ENCODE measurements at places on chromosomes 4 and X. TPM values are rescaled to one million over a fixed set of nuclear protein-coding genes. Genes with fewer than 3 reads are reported as not detected.

Gene HMX1
- not detected for total RNA-seq

Gene ABCB7
- total RNA-seq: 58.6 TPM

Gene AFM
- not detected for total RNA-seq

Gene XAGE1A
- not detected for total RNA-seq

DNA sequence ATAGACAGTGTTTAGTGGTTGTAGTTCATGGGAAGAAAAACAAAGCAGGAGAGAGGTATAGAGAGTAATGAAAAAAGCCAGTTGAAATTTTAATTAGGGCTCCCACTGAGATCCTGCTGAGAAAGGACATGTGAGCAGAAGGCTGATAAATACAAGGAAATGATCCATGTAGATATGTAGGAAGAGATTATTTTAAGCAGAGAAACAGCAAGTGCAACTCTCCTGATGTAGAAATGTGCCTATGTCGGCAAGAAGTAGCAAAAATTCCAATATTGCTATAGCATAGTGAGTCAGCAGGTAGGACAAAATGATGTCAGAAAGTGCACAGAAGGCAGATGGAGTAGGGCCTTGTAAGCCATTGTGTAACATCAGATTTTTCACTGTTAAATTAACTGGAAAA is 1027.3 kb downstream of the PCDH18 start:
- no peak for DNase-seq

Gene SATL1
- not detected for total RNA-seq

DNA sequence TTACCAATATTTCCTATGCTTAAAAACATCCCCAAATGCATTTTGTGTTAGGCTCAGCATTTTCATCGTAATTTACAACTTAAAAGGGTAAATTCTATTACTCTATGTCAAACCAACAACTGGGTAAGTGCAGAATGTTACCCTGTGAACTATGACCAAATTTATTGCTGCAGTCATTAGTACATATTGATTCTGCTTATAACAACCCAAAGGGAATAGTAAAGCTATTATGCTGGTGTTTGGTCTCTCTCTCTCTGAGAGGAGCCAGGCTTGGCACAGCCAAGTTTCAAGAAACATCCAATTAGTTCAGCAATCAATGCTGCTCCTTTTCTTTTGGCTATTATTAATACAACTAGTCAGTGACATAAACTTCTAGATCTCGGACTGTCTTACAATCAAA is 747.7 kb downstream of the CENPC start:
- no peak for DNase-seq

GRCh38 chr4:171929477-171929876 is 116.3 kb downstream of the GALNTL6 start:
- DNase-seq: no peak

Gene IL21
- total RNA-seq: not detected

DNA sequence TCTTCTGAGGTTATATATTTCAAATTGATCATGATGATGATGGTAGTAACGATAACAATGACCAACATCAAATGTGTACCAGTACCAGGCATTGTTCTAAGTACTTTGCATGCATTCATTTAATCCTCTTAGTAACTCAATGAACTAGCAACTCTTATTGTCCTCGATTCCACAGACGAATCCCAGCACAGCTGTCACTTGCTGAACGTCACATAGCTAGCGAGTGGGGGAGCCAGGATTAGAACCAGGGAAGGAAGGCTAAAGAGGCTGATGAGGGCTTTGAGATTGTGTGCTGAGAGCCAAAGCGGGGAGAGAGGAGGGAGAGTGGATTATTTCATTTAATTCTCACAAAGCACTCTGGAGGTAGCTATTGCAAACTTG is 103.6 kb downstream of the PHOX2B start:
- DNase-seq: no peak

DNA sequence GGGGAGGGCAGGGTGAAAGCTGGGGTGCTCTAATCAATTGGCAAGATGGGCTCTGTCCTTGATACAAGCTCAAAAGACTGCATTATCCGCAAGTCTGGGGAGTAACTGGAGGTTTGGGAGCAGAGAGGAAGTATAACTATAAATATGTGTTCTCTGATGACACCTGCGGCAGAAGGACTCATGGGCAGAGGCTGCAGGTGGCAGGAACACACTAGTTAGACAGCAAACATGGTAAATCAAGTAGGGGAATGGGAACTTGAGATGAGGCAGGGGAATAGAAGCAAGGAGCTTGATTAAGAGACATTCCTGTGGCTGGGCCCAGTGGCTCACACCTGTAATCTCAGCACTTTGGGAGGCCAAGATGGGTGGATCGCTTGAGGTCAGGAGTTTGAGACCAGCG is 30.3 kb downstream of the SH3KBP1 start:
- no peak for DNase-seq

GRCh38 chr4:1748465-1748995 is 27.2 kb downstream of the TACC3 start:
- DNase-seq: peak; percentile 86

Gene CLDN2
- total RNA-seq: 36.3 TPM

DNA sequence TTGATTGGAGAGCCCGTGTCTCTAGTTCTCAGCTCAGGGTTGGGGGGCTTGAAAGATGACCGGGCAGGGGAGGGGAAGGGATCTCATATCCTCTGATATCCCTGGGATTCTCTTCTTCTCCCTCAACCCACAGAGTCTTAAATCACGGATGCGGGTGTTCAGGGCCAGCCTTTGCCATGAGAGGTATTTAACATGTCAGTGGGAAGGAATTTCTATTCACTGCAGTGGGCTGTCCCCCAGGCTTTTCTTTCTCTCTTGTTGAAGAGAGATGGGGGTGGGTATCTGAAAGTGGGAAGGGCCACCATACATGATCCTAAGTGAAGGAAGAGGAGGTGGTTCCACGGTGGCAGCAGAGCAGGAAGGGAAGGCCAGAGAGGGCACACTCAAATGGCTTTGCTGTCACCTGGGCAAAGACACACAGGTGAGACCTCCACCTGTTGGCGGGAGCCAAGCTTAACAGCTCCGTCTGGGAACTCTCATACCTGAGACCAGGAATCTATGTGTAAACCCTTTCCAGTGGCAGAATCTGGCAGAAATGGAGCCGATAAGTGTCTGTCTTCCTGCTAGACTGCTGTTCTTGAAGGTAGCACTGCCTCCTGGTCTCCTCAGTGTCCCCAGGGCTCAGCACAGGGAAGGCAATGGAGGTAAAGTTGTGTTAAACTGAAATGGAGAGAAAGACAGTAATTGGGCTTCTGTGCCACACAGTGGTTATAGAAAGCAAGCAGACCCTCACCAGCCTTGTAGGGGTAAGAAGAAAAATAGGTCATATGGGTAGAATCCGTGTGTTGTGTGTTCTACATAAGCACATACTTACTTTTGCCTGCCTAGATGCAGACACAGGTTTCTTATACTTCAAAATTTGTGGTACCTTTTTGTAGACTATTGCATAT is 49.4 kb downstream of the RHOH start:
- no peak for DNase-seq

DNA sequence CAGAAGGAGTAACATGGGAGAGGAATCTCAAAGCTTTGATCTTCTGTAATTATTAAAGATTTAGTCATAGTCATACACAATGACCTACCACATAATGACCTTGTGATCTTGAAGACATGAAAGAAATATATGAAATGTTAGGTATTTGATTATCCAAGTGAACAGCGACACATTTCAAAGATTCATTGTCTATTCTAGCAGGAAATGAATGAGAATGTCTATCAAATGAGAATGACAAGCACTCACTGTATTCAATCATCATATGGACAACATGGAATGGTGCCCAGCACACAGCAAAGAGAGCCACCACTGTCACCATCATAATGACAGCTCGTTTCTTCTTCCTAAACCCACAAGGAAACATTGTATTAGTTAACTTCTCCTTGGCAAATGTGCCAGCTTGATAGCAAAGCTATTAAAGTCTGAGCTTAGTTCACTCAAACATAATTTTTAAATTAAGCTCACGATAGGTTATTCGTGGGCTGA is 50.6 kb downstream of the QRFPR start:
- no peak for DNase-seq

- no peak for DNase-seq
Observed at GRCh38 chr4:185096032-185096653, 46.9 kb upstream of the SLC25A4 start.

Gene ANTXR2
- total RNA-seq: 33.5 TPM

Gene JCHAIN
- 326 TPM for total RNA-seq

DNA sequence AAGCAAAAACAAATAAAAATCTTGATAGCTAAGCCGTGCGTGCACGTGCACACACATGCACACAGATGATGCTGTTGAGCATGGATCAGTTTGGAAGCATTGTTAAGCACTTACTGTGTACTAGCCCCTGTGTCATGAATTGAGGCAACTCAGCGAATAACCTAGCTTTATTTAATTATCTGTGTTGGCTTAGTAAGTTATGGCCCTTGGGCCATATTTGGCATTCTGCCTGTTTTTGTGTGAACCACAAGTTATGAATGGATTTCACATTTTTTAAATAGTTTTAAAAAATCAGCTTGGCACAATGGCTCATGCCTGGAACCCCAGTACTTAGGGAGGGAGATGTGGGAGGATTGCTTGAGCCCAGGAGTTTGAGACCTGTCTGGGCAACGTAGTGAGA is 113.6 kb upstream of the CBLL2 start:
- no peak for DNase-seq

DNA sequence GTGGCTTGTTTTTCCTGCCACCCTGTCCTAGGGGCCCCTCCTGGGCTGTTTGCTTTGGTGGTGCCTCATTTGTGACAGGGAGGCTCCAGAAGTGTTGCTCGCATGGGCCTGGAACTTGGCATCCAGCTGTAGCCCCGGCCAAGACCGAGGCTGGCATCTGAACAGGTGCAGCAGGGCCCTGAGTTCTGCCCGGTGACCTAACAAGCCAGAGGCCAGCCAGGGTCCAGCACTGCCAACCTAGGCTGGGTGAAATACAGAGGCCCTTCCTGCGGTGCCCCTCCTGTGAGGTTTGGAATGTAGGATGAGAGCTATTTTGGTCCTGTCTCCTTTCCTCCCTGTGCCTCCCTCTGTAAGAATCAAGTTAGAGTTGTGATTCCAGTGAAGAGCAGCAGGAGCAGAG is 58.5 kb downstream of the STARD8 start:
- DNase-seq: no peak

DNA sequence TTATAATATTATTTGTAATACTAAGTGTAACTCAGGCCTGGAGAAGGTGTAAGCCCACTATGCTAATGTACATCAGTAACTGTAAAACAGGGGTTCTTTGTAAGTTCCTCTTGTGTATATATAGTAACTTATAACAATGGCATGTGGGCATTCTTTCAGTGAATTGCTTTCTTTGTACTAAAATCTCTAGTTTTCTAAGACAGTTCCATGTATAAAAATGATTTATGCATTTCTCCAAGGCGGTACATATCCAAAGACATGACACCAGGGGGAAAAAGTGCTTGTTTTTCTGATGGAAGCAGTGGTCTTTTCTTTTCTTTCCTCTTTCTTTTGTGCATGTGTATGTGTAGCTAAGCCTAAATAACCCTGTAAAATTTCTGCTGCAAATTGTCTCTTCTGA is 702.4 kb upstream of the GRID2 start:
- no peak for DNase-seq

DNA sequence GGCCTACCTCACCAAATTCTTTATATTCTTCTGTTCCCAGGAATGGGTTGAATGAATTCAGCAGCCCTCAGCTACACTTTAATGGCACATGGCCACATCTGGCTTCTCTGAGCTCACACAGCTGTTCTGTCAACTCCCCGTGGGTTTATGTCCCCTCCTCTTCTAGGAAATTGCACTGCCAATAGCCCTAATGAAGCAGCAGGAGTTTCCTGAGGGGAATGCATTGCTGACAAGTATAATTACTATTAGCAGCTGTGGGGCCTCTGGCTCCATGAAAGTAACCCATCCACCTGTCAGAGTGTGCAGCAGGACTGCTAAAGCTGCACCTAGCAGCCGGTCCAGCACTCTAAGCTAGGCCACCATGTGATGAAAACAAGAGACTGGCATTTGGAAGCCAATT is 50.3 kb downstream of the FTHL17 start:
- no peak for DNase-seq

DNA sequence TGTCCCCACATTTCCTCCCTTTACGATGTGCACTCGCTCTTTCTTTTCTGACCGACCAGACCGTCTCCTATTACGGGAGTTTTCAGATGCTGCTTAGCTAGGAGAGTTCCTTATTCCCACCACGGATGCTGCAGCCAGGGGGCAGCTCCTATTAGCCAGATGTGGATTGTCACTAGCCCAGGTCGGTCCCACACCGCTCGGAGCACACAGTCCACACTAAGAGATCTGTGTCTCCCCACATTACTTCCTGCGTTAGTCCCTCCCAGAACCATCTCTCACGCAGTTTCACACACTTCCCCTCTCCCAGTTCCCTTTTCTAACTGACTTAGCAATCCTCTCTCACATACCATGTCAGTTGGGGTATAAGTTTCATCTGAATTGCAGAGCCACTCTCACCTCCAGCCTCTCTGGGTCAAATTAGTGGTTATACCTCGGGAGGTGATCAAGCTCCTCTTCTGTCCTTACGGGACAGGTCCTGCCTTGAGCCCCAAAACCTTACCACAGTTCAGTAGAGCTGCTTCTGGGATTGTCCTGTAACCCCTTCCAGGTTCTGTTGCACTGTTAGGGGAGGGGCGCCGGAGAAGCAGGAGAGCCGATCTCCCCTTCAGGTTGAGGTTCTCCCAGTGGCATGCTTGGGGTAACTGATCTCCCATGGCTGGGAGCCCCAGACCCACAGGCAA is 28.2 kb downstream of the SULT1E1 start:
- no peak for DNase-seq

DNA sequence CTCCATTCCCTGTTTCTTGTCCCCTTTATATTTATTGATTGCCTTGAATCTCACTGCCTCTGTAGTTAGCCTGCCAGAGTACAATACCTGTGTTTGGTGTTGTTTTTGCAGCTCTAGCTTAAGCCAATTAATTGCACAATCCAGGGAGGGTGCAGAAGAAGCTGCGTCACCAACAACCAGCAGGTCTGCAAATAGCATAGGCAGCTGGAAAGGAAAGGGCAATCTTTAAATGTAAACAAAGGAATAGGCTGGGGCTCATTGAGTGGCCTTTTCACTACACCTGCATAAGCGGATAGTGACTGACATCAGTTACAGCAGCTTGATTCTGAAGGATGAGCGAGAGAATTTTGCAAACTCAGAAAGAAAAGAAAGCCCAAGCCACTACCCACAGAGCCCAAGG is 106.8 kb upstream of the RAI2 start:
- DNase-seq: no peak

DNA sequence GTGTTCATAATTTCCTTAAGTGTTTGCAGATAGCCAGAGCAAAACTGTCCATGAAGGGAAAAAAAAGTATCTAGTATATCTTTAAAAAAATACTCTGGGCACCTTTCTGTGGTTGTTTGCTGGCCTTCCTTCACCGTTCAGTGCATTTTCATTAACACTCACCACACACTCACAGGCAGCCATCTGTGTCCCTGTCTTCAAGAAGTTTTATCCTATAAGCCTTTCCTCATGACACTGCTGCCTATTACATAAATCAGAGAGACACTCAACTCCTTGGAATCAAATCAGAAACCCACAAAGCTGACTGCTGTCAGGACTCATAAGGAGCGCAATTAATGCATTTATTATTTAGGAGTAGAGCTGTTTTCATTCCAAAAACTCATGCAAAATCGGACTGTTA is 1720.2 kb downstream of the PCDH7 start:
- no peak for DNase-seq

Gene USP51
- 0.18 TPM for total RNA-seq

Gene HSFX1
- not detected for total RNA-seq

Measured in Peyer's patch (tissue), 4 donors.